ENCODE measurements at places on chromosomes 12 and 14.

- DNase-seq = no peak
Measured at GRCh38 chr12:25463005-25463404, 90.1 kb downstream of the LMNTD1 start.

GRCh38 chr12:65949009-65949623, 124.8 kb downstream of the HMGA2 start:
- no peak for DNase-seq

DNA sequence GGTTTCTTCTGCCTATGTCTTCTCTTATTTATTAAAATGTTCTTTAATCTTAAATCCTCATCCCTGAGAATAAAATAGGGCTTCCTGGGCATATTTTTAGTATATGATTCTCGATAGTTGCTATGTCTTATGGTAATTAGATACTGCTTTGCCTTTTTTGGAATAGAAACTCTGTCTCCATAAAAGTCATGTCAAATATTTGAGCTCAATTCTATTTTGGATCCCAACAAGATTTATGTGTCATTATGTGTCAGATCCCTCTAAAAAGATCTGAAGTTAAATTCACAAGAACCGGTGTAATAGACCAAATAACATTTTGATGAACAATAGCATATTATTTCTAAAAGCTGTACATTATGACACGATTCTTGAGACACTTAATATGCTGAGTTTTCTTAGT, 312.5 kb upstream of the PDE3A start:
- no peak for DNase-seq

DNA sequence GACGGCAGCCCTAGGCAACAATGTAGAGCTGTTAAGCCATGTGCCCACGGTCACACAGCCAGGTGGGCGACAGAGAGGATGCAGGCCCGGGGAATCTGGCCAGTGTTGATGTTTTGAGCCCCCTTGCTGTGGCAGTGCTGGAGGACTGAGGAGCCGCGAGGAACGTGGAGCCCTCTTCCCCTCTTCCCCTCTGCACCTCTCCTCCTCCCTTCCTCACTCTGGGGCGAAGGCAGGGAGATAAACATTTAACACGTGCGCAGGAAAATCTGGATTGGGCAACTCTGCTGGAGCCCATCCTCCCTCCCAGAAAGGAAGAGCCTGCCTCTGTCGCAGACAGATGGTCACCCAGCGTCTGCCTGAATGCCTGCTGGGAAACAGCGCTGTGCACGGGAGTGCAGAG, 376.8 kb downstream of the FUT8 start:
- DNase-seq = peak; percentile 72

GRCh38 chr14:52922656-52923055, 28.2 kb downstream of the FERMT2 start:
- DNase-seq = no peak

- DNase-seq = no peak
Measured at GRCh38 chr12:83462419-83462818, 775.7 kb downstream of the TMTC2 start.

DNA sequence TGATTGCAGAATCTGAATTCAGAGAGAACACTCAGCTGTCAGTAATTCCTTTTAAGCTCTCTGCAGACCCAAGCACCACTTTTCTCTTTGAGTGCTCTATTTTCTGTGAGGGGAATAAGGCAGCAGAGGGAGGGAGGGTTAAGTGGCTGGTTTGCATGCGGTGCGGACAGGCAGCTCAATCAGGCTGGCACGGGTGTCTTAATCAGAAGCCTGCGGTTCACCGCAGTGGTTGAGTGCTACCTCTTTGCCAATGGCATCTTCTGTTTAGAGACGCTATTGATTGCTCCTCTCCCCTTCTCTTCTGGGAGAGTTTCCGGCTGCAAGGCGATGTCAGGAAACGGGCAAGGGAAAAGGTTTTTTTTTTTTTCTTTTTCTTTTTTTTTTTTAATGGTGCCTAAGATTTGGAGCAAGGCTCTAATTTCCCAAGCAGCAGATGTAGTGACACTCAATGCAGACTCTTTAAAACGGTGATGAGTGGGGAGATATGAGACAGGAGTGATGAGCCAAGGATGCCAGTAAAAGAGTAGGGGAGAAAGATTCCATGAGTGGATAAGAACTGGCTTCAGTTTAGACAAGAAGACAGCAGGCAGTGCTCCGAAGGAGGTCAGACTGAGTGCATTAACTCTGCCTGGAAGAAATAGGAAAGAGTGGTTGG, 533.7 kb upstream of the SEL1L start:
- no peak for DNase-seq

DNA sequence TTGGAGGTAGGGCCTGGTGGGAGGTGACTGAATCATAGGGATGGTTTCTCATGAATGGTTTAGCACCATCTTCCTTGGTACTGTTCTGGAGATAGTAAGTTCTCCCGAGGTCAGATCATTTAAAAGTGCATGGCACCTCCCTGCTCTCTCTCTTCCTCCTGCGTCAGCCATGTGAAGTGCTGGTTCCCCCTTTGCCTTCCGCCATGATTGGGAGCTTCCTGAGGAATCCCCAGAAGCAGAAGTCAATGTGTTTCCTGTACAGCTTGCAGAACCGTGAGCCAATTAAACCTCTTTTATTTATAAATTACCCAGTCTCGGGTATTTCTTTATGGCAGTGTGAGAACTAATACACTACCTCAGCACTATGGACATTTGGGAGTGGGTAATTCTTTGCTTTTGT, 4.8 kb upstream of the LGMN start:
- no peak for DNase-seq

GRCh38 chr12:70251226-70251625, 8.0 kb downstream of the CNOT2 start:
- no peak for DNase-seq

- DNase-seq = no peak
Measured at GRCh38 chr12:22635812-22636211, 10.8 kb downstream of the ETNK1 start.

DNA sequence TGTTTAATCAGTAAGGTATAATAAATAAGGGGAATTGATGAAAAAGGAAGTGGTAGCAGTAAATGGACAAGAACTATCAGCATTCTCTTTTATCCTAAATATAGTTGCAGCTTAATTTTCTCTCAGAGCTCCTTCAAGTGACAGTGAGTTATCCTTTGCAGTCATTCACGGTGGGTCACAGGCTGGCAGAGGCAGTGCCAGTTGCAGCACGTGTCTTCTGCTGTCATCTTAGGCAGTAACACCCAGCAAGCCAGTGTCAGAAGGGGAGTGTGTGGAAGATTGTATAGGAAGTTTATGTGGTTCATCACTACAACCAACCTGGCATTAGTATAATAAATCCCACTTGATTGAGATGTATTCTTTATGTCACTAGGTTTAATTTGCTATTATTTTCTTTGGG, 170.0 kb downstream of the CCDC91 start:
- DNase-seq = no peak

DNA sequence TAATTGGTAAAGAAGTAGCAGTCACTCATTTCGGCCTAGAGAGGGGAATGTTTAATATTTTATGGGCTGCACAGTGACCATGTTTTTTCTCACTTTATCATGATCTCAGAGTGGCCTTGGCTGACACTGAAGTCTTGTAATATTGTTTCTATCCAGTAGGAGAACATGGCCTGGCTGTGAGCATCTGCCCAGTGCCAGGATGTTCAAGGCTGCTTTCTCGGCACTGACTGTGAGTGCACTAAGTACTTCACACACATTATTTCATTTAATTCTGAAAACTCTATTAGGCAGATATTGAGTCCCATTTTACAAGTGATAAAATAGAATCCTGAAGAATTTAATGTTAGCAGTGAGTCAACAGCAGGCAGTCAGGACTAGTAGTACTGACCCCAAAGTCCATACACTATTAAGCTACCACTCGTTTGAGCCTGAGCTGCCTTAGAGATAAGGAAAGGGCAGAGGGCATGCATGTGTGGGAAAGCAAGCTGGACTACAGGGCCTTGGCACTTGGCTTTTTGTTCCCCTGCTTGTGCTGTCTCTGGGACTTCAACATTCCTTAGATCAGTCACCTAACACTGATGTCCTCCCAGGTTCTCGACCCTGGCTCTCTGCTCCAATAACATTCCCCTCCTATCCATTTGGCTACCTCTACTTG, 42.2 kb upstream of the APPL2 start:
- DNase-seq = no peak

DNA sequence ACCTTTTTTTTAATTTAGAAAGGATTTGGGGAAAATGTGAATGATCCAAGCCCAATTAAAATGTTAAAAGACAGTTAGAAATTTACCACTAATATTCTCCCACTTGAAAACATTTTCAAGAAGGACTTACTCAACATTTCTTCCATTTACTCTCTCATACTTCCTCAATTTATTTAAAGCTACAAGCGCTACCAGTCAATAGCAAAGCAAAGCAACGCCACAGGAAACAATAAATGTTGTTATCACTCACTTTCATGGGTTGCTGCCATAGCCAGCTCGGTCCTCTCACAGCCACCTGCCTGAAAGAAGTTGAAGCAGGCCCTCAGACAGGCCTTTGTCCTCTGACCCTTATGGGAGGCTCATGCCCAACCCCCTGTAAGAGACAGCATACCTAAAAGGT, 6.0 kb upstream of the SOS2 start:
- DNase-seq = no peak

DNA sequence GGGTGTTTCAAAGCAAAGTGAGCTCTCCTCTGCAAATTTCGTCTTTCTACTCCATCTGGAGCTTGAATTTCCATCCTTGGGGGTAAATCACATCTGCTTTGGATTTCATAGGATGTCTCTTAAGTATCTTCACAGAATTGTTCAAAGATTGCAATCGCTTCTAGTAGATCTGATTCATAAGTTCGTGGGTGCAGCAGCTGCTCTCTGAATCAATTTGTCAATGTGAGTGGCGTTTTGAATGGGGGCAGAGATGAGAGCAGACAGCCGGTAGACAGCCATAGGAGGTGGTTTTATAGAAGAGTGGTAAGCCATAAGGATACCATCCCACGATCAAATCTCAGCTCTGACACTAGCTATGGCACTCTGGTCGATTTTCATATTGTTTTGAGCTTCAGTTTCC, 146.0 kb upstream of the RPH3A start:
- DNase-seq = no peak

GRCh38 chr12:526089-526488, 66.3 kb downstream of the B4GALNT3 start:
- no peak for DNase-seq

GRCh38 chr14:79453276-79453675, 758.0 kb downstream of the DIO2 start:
- no peak for DNase-seq

DNA sequence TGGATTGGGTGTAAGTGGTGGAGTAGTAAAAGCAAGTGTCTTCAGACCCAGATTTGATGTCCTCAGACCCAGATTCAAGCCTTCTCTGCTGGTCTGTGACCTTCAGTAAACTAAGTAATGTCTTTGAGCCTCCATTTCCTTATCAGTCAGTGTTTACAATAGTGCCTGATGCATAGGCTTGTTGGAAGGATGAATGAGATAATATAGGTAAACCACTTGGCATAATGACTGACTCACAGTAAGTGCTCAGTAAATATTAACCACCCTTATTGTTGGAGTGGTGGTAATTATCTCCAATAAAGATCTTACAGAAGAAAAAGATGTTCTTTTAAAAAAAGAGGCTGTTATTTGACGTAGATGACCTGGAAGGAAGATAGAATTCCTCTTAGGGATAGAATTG, 86.2 kb downstream of the IGF1 start:
- DNase-seq = no peak

- no peak for DNase-seq
Measured at GRCh38 chr14:73372529-73372928, 85.8 kb downstream of the NUMB start.

DNA sequence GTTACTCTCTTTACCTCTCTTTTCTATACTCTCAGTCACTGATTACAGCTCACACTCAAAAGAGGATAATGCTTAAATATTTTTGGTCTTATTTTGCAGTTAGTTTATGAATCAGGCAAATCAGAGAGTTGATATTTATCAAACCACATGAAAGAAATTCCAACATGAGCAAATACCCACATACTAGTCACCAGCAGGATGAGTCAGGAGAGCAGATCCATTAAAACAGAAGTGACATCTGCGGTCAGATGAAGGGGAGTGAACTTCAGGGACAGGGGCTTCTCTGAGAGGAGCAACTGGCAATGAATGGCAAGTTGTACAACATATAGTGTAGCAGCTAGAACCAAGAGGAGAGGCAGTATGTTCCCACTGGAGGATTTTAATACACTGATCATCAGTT, 258.7 kb downstream of the SYT10 start:
- no peak for DNase-seq

GRCh38 chr14:22552001-22552826, 36.8 kb downstream of the DAD1 start:
- DNase-seq = no peak

GRCh38 chr14:71011479-71011878, 104.2 kb downstream of the PCNX1 start:
- DNase-seq = no peak

- no peak for DNase-seq
Measured at GRCh38 chr14:99032759-99033158, 239.2 kb downstream of the BCL11B start.

DNA sequence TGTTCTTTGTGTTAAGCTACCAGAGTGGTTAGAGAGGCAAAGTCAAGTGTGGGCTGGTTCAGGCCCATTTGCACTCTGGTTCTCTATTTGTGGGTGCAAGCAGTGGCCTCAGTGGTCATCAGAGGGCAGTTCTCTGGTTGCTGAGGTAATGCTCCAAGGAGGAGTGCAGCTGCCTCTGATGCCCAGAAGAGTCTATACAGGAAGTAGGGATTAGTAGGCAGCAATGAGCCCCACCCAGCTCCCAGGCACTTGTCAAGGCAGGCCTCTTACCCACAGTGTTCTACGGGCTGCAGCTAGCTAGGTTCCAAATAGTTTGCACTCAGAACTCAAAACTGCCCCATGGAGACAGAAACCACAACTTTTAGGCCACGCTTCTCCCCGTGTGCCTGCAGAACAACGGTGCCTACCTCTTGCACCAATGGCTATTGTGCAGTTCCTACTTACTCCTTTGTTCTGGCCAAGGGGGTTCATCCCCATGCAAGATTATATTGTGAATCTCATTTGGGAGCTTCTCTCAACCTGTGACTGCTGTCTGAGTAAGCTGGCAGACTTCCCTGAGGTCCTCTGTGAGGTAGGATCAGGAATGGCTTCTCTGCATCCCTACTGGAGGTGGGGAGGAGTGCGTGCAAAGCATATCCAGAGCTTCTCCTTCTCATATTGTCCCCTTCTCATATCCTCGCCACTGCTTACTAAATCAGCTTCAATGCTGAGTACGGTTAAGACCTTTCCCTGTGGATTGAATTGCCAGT, 410.3 kb upstream of the LMO3 start:
- DNase-seq = no peak

- no peak for DNase-seq
Measured at GRCh38 chr14:76904100-76904739, 78.0 kb downstream of the LRRC74A start.

Data from WERI-Rb-1 (cell line).